ENCODE measurements at places on chromosomes 6 and 20.

- no peak for DNase-seq
Measured at GRCh38 chr6:4512051-4512471, 264.1 kb upstream of the CDYL start.

GRCh38 chr6:117776441-117776840 lies 101.2 kb downstream of the NUS1 start:
- no peak for DNase-seq

DNA sequence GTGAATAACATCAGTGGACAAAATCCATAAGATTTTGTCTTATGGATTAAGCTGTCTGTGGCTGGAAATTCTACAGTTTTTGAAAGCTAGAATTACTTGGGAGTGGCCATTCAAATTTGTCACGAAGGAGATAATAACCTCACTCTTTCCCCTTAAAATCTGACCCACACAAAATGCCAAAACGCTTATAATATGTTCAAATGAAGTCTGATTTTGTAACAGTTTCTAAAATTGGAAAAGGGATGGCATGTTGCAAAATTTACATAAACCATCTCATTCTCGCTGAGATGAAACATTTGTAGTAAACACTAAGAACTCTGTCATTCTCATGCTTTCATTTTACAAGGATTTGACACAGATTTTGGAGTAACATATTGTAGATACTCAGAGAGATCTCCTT lies 112.7 kb downstream of the GJA1 start:
- no peak for DNase-seq

DNA sequence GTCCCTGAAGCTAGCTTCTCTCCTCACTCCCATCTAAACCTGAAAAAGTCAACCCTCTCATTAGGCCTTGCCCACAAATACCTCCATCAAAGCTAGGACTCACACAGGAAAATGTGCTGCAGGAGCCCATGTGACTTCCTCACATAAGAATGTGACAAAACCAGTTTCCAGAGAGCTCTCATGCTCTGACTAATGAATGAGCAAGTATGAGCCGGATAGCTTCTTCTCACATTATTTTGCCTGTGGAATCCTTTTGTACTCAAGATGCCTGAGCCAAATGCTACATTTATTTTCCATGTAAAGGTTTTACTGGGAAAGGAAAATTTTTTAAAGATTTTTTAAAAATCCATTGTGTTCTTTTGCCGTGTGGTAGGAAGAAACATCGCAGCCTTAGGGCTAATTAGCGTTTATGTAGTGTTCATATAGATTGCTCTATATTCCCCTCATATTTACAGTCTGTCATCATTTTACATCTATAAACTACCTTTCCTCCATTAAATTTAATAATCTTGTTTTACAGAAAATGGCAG lies 68.6 kb upstream of the CCN6 start:
- peak; percentile 87 for DNase-seq

DNA sequence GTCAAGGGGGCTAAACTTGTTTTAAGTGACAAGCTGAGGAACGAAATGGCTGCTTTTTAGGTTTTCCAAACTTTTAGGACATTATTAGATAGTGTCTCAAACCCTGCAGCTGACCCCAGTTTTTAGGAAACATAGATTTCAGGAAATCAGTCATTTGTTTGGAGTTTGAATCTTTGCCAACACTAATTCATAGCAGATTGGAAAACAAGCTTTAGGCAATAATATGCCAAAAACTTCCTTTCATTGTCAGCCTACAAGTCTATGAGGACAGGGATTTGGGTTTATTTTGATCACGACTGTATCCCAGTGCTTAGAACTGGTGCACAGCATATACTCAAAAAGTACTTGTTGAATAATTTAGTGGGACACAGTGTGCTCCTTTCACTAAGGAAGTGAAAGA lies 123.2 kb downstream of the TINAG start:
- DNase-seq: no peak

- peak; percentile 7 for DNase-seq
Measured at GRCh38 chr6:16596616-16597331, 164.5 kb downstream of the ATXN1 start.

- DNase-seq: no peak
Measured at GRCh38 chr20:4267242-4267641, 251.9 kb upstream of the RNF24 start.

DNA sequence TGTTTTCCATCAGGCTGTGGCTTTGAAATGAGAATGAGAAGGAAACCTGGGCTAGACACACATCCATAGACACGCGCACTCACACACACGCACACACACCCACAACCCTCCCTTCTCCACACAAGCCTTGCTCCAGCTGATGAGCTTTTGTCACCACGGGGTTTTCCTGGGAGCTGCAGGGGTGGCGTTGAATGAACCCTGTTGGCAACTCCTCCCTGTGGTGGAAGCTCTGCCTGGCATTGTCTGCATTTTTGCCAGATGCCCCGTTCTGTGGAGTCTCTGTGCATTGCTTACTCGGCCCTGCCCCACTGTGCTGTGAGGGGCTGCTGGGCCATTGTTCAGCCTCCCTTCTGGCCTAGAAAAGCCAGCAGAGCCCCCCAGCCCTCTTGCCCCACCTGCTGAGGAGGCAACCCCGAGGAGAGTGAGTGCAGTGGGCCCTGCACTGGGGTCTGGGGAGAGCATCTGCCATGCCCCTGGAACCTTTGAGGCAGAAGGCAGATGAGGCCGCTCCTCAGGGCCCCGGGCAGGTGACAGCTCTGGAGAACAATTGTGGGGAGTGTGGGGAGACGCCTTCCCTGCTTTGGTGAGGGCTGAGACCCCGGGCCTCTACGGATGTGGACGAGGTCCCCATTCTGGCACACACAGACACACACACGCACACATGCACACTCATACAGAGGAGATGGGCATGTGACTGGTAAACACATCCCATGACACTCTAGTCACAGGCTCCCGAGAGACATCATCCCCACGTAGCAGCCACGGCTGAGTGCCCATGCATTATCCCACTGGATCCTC lies 9.9 kb downstream of the ADIG start:
- DNase-seq: no peak

GRCh38 chr6:138297761-138298298 lies 79.5 kb upstream of the PBOV1 start:
- DNase-seq: no peak

GRCh38 chr6:158413814-158414565 lies 101.7 kb downstream of the TULP4 start:
- no peak for DNase-seq

GRCh38 chr20:3483784-3484183 lies 13.0 kb downstream of the ATRN start:
- no peak for DNase-seq

Data from ELF-1 (cell line).